ENCODE measurements at places on chromosomes 4 and X.

DNA sequence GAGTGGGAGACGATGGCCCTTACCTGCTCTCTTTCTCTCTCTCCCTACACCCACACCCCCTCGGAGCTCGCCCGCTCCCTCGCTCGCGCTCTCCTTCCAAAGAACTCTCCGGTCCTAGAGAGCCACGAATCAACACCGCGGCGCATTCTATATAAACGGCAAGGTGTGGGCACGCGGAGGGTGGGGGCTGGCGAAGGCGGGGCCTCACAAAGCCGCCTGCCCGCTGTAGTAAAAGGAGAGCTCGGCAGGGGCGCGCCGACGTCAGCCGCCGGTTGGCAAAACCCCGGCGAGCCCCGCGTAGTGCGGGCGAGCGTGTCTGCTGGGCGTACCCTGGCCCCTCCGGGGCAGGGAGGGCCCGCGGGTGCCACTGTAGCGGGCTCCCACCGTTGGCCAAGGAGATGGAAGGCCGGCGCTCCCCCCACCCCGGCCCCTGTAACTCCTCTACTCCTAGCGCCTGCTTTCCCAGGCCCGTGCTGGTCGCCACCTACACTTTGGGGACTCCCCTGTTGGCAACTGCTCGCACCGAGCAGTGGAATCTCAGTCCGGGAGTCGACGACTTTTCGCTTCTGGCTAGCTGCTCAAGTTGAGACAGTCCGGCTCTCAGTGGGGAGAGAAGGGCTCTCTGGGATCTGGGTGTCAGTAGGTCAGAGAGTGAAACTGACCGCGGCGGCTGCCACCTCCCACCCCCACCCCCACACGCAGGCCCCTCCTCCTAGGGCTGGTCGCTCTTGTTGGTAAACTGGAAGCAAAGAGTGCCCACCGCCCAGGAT is 325.5 kb upstream of the F9 start:
- no peak for DNase-seq

- no peak for DNase-seq
These were observed 124.8 kb downstream of the ANTXR2 start for GRCh38 chr4:79948261-79948660.

DNA sequence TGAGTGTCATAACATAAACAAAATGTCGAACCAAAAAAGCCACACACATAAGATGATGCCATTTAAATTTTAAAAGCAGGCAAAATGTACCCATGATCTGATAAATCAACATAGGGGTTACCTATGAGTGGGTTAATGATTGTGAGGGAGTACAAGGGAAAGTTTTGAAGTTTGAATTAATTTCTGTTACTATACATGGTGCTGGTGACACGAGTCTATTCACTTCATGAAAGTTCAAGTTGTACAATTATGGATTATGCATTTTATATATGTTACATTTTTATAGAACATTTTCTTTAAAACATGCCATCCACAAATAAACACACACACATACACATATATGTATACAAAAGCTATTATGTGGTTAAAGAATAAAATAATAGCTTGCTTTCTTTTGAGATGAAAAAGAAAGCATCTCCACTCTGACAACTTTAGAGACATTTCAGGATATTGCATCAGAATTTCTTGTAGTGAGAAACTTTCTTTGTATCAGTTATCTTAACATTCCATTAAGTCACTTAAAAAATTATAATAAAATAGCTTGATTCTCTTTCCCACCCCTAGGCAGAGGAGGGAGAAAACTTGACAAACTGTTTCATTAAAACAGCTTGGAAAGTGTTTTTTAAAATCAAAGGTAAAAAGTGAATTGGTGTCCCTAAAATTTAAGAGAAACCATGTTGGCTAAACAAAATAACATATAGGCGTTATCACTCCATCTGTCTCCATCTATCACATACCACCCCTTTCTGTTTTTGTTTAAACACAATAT is 891.8 kb upstream of the NDST4 start:
- DNase-seq: no peak

GRCh38 chrX:108362026-108362425 is 76.2 kb downstream of the COL4A6 start:
- no peak for DNase-seq

- DNase-seq: no peak
These were observed 90.4 kb downstream of the ARHGAP6 start for GRCh38 chrX:11575332-11575731.

DNA sequence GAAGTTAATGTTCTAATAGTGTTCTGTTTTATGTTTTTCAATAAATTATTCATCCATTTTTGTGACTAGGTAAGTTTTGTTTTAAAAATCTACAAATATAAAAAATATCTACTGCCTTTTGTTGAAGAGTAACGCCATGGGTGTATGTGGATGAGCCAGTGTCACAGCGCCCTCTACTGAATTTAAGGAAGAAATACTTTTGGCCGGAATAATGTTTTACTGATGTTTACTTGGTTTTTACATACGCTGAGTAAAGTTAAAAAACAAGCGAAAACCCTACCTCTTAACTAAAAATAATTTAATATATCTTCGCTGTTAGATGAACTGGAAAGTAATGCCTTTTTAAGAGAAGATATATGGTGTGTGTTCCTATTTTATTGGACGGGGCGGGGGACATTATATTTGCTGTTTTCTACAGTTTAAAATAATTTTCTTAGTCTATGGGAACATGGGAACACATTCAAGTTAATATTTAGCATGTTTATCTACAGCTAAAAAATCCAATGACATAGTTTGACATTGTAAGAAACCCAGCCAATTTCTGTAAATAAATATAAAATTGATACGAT is 86.1 kb downstream of the CPE start:
- DNase-seq: no peak
